NCI-H82 (cell line): ENCODE measurements at places on chromosomes 11 and 22.

- no peak for DNase-seq
These were observed 30.4 kb upstream of the TRIM29 start for GRCh38 chr11:120168108-120168959.

GRCh38 chr22:19779011-19779421 is 18.4 kb downstream of the TBX1 start:
- DNase-seq: no peak

GRCh38 chr11:92224407-92225124 is at the start of gene FAT3:
TSS of gene FAT3 (plus strand) at chr11:92224818. CDS start at chr11:92352113, 127,295 bp downstream.
- peak; percentile 71 for DNase-seq

DNA sequence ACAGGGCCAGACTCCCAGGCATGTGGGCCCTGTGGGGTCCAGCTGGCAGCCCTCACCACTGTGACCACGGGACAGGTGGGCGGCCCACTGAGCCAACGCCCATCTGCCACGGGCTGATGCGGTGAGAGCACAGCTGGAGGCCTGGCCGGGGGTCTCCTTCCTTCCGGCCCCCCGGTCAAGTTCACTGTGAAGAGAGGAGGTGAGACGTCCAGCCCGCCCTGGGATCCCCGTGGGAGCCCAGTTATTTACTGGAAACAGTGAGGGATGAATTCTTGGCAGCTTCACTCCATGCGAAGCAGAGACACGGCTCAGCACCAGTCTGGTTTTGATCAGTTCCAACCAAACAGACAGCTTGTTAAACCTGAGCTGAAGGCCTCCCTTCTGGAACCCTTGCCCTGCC is 38.7 kb downstream of the WNT11 start:
- no peak for DNase-seq

DNA sequence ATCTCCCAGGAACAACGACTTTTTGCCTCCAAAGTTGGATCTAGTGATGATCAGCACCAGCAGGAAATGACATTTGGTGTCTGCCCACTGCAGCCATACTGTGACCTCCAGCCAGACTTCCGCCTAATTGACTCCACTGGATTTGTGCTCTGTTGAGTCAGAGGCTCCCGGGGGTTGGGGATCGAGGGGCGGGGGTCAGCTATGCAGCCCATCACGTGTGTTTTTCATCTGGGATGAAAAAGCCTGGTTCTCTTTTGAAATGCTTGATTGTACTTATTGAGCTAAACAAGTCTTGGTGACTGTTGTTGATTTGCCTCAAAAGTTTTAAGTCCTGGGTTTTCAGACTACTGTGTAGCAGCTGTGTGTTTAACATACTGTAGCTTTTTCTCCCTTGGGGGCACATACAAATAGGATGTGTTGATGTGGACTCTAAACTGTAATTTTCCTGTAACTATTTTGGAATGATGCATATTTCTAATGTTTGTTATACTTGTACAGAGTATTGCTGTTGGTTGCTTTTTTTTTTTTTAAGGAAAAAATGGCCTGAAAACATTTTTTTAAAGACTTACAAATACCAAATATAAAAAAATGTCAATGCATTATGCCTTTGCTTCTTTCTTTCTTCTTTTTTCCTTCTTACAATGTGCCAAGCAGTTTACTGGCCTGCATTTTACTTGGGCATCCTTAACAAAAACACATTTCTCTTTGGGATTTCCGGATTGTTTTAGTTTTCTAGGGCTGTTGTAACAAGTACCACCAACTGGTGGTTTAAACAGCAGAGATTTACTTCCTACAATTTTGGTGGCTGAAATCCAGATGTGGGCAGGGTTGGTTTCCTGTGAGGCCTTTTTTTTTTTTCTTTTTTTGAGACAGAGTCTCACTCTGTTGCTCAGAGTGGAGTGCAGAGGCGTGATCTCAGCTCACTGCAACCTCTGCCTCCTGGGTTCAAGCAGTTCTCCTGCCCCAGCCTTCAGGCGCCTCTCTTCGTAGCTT is 46.1 kb upstream of the OR4B1 start:
- no peak for DNase-seq

GRCh38 chr22:49228431-49229037 is 599.1 kb downstream of the BRD1 start:
- DNase-seq: no peak

GRCh38 chr11:7056828-7057513 is 31.8 kb upstream of the RBMXL2 start:
- DNase-seq: no peak

DNA sequence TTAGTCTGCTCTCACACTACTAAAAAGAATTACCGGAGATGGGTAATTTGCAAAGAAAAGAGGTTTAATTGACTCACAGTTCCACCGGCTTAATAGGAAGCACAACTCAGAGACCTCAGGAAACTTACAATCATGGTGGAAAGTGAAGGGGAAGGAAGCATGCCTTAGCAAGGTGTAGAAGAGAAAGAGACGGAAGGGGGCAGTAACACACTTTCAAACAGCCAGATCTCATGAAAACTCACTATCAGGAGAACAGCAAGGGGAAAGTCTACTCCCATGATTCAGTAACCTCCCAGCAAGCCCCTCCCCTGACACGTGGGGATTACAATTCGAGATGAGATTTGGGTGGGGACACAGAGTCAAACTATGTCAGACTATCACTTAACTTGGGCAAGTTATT is 236.6 kb upstream of the ANO3 start:
- DNase-seq: no peak

DNA sequence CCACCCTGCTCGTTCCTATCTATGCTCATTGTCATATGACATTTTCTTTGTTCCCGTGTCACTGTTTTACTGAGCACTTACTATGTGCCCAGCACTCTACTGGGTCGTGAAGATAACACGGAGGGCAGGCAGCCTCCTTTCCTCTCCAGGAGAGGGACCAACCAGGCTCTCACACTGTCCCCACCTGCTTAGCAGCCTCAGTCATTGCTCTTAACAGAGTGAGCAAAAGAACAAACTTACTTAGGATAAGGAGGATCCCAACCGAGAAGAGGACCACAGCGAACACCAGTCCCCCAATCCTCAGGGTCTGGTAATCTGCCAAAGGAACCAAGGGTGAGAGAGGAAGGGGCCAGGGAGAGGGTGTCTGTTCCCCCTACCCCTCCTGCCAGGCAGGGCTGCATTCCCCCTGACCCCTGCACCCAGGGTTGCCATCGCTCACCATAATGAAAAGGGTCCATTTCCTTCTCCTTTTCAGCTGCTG is 17.0 kb upstream of the FXYD2 start:
- no peak for DNase-seq

DNA sequence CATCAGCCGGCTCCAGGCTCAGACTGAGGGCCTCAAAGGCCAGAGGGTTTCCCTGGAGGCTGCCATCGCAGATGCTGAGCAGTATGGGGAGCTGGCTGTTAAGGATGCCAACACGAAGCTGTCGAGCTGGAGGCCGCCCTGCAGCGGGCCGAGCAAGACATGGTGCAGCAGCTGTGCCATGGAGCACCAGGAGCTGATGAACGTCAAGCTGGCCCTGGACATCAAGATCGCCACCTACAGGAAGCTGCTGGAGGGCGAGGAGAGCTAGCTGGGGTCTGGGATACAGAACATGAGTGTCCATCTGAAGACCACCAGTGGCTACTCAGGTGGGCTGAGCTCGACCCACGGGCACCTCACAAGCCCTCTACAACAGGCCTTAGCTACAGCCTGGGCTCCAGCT is 4.0 kb upstream of the SCUBE2 start:
- DNase-seq: no peak

- DNase-seq: no peak
These were observed 12.1 kb downstream of the HPS4 start for GRCh38 chr22:26471522-26471921.

GRCh38 chr11:116283300-116283699 is 489.5 kb downstream of the BUD13 start:
- DNase-seq: no peak

DNA sequence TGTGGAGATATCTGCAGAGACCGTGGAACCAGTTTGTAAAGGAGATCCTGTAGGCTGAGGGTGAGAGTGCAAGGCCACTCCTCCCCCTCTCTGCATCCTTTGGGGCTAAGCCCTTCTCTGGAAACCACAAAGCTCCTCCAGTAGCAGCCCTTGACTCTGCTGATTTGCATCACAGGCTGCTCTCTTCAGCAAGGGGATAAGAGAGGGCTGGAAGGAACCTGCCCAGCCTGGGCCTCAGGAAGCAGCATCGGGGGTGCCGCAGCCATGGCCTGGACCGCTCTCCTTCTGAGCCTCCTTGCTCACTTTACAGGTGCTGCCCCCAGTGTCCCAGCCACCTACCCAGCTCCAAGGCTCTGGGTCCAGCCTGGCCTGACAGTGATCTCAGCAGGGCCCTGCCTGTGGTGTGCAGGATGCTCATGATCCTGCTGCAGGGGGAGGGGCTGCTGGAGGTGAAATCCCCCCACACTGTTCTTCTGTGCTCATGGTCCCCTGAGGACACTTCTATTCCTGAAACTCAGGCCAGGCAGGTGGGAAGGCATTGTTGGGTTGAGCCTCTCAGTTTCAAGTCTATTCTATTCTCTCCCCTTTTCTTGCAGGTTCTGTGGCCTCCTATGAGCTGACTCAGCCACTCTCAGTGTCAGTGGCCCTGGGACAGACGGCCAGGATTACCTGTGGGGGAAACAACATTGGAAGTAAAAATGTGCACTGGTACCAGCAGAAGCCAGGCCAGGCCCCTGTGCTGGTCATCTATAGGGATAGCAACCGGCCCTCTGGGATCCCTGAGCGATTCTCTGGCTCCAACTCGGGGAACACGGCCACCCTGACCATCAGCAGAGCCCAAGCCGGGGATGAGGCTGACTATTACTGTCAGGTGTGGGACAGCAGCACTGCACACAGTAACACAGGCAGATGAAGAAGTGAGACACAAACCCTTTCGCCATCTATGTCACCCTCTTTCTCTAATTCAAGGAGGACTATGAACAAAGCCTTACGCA is 68.5 kb upstream of the IGLL5 start:
- DNase-seq: no peak

DNA sequence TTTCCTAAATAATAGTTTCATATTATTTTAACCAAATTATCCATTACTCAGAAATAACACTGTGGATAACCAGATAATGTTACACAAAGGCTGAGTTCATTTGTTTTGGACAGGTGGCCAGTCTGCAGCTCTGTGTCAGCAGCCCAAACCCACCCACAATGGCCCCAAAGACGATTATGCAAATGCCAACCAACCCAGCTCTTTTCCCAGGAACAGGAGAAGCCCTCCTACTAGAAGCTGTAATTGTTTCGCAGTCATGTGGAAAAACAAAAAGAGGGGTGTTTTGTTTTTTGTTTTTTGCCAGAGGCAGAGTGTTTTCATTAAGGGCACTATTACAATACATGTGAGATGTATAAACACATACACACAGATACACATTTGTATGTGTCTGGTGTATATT is 102.1 kb downstream of the FCHSD2 start:
- peak; percentile 83 for DNase-seq

DNA sequence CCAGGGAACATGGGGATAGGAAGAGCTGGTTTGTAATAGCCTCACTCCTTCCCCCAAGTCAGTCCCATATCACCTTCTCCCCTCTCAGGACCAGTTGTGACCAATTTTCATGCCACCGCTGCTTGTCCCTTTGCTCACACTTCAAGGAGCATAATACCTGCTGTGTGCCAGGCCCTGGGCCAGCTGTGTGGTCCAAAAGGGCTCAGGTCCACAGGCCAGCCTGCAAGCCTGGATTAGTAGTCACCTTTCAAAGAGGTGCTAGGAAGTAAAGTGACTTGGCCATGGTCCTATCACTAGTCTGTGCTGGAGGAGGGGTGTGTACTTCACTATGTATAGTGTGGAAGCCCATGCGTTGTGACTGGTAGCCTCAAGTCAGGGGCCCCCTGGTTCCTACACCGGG is 38.5 kb upstream of the SUSD2 start:
- no peak for DNase-seq

GRCh38 chr11:36631774-36632173 is 33.7 kb upstream of the RAG2 start:
- DNase-seq: no peak
